Posterior vena cava (tissue), 2 donors: ENCODE measurements at places on chromosomes 6 and 20.
A peak's percentile ranks its signal among the peaks of the same experiment; 100 is the strongest.

GRCh38 chr20:46308258-46309157 lies at the start of gene CDH22:
TSS of gene CDH22 (minus strand) at chr20:46308498. CDS start at chr20:46251294, 57,204 bp downstream.
- DNase-seq, result no peak

- DNase-seq, result no peak
Measured at GRCh38 chr6:12944001-12944400, 227.4 kb downstream of the PHACTR1 start.

DNA sequence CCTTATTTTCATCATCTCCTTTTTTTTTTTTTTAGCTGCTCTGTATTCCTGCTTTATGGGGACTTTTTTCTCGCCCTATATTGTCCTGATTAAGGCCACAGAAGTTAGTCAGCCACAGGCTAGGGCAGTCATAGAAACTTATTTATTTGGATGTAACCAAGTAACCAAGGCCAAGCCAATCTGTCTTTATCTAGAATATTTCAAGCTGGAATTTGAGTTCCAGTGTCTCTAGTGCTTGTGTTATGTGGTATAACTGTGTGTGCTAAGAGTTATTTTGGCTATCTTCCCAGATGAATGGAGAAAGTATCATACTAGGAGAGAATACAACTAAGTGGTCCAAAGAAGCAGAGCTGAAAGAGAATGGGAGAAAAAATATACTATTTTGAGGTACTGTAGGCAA lies 751.5 kb downstream of the CBLN4 start:
- no peak for DNase-seq

GRCh38 chr6:168575346-168576098 lies 134.5 kb downstream of the SMOC2 start:
- DNase-seq, result no peak

DNA sequence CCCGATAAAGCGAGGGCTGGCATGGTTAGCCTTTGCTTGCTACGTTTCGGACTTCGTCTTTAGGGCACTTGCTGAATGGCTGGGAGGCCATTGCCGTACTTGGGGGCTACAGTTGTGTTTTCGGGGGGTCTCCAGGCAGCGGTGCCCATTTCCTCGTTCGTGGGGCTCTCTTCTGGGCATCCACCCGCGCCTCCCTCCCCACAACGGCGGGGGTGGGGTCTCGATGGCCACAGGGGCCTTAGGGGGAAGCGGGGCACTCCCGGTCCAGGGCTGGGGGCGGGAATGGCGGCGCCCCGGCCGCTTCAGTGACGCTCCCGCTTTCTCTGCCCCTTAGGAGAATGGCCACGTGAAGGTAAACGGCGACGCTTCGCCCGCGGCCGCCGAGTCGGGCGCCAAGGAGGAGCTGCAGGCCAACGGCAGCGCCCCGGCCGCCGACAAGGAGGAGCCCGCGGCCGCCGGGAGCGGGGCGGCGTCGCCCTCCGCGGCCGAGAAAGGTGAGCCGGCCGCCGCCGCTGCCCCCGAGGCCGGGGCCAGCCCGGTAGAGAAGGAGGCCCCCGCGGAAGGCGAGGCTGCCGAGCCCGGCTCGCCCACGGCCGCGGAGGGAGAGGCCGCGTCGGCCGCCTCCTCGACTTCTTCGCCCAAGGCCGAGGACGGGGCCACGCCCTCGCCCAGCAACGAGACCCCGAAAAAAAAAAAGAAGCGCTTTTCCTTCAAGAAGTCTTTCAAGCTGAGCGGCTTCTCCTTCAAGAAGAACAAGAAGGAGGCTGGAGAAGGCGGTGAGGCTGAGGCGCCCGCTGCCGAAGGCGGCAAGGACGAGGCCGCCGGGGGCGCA lies 2.4 kb downstream of the MARCKS start:
- peak; percentile 82 for DNase-seq

GRCh38 chr20:61352346-61353260 lies 100.5 kb downstream of the CDH4 start:
- peak; percentile 57 for DNase-seq

- DNase-seq, result no peak
Measured at GRCh38 chr6:116208056-116208785, 45.7 kb downstream of the TSPYL4 start.

- no peak for DNase-seq
Measured at GRCh38 chr20:47373206-47373733, 16.8 kb upstream of the ZMYND8 start.

DNA sequence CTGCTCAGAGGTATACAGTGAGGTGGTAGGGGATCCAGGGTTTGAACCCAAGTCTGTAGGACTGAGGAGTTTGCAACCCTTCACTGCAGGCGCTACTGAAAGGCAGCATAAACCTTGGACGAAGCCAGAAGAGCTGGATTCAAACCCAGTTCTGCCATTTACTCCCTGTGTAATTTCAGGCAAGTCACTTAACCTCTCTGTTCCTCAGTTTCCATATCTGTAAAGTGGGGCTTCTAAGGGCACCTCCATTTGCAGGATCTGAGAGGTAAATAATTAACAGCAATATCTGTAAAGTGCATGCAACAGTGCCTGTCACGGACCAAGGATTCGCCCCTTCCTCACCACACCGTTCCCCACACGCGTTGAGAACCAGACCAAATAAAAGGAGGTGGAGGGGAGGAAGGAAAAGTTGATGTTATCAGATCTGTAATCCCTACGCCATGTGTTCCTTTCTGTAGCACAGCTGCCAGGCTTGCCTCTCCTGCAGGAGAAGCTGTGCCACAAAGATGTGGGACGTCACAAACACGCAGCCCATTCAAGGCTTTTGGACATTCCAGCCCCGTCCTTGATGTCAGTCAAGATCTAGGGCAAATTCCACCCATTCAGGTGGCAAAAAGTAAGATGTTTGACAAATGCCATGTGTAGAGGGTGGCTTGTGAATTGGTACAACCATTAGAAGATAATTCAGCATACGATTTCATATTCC lies 9.8 kb downstream of the RIPOR3 start:
- no peak for DNase-seq

DNA sequence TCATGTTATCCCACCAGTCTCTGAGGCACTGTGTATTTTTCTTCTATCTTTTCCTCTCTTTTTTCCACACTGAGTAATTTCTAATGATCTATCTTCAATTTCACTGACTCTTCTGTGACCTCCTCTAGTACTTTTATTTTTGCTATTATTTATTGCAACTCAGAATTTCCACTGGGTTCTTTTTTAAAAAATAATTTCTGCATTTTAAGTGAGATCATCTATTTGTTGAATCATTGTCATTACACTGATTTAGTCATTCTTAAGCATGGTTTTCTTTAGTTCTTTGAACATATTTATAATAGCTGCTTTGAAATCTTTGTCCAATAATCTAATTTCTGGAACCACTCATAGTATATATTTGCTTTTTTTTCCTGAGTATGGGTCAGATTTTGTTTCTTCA lies 96.7 kb upstream of the SLC22A16 start:
- no peak for DNase-seq

DNA sequence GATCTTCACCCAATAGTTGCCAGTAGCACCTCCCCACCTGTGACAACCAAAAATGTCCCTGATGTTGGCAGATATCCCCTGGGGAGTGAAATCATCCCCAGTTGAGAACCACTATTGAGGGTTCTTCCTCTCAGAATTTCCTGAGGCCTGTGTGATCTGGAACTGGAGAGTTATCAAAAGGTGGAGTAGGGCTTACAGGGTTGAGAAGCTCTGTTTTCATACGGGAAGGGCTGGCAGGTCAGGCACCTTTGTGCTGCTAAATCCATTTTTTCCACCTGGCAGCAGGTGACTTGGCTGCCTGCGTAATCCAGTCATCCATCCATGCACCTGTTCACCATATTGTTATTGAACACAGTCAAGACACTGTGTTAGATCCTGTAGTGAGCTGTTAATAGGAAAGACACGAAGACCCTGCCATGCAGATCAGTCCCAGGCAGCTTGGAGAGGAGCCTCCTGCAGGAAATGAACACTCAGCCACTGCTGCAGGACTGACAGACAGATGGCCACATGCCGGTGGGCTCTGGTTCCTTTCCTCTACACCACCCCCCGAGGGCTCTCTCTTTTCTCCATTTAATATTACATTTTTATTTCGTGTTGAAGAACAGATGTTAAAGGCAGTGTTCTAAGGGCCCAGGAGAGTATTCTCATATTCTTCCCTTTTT lies 5.4 kb downstream of the DUSP22 start:
- peak; percentile 64 for DNase-seq

DNA sequence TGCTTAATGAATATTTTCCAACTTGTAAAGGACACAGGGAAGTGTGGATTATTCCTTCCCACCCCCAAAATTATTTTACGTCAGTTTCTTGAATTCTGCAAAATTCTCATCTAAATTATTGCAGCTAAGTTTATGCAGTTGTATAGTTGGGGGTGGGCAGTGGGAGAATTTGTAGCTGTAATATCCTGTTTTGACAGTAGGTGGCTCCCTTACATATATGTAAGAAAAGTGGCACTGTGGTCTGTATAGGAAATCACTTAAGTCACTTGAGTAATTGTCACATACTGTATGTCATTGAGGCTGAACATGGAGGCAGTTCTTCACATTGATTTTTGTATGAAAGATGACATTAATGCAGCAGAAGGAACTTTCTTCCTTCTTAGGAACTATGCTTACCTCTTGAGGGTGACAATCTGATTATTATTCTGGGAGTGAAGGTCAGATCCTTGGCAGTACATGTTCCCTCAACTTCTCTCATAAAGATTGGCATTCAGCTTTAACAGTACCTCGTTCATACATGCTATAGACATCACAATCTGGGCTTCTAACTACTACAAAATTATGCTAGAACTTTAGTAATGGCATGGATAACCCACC lies 14.6 kb upstream of the CFAP206 start:
- DNase-seq, result no peak

DNA sequence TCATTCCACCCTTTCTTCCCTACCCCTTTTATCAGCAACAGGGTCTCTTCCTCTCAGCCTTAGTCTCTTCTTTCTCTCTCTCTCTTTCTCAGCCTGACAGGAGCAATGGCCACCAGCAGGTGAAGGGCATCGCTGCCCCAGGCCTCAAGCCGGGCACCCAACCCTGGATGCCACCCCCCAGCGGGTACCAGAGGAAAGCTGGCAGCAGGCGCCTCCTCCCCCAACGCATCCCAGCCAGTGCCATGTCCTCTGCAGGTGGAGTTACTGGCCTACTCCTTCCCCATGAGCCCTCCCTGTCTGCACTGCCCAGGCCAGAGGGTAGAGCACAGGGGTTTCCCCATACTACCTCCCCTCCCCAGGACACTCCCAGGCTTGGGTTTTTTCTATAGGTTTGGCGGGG lies 32.2 kb downstream of the EIF2S2 start:
- DNase-seq, result no peak

DNA sequence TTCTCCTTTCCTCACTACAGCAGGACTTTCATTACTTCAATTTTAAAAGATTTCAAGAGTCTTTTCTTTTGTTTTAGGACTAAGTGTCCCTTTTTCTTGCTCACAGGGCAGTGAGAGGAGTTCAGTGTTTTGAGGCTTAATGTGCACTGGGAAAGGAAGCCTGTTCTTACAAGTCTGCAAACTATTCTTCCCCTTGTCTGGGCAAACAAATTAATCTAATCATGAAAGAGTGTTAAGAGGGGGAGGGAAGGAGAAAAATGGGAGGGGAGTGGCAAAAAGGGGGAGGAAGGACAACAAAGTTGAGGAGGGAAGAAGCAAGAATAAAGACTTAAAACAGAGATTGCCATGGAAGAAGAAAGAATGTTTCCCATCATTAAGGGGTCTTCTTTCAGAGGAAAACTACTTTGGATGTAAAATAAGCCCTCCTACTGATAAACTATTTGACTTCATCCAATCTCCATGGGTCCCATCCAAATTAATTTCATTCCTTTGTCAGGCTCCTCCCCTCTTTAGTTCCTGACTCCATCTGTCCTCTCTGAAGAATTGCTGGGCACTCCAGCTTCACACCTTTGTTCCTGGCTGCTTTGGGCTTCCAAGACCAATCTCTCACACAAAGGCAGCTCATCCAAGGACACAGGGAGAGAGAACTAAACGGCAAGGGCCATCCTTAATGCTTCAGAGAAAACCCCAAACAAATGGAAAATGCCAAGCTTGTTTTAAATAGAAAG lies 244.5 kb downstream of the TPBG start:
- no peak for DNase-seq

DNA sequence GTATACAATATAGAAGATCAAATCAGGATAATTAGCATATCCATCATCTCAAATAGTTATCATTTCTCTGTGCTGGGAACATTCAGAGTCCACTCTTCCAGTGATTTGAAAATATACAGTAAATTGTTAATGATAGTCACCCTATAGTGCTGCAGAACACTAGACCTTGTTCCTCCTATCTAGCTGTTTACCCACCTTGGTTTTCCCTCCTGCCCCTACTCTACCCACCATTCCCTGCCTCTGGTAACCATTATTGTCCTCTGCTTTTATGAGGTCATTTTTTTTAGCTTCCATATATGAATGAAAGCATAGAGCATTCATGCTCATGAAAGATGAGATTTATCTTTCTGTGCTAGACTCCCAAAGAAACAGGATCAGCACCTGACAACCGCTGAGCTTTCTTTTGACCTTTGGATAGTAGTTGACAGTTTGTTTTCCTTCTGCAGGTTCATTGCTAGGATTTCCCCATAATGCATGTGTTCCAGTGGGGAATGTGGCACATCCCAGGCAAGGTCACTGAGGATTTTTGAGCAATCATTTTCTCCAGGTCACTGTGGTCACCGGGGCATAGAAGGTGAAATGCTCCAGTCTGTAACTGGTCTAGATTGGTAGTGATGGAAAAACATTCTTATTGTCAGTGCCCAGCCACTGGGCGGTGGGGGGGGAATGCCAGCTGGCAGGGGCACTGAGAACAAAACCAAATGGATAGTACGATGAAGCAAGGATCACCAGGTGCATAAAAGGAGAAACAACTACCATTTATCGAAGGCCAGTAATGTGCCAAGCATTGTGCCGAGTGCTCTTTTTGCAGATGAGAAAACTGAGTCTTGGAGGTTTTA lies 33.6 kb upstream of the BCAS1 start:
- no peak for DNase-seq

- no peak for DNase-seq
Measured at GRCh38 chr6:99711302-99711701, 104.7 kb downstream of the PRDM13 start.

DNA sequence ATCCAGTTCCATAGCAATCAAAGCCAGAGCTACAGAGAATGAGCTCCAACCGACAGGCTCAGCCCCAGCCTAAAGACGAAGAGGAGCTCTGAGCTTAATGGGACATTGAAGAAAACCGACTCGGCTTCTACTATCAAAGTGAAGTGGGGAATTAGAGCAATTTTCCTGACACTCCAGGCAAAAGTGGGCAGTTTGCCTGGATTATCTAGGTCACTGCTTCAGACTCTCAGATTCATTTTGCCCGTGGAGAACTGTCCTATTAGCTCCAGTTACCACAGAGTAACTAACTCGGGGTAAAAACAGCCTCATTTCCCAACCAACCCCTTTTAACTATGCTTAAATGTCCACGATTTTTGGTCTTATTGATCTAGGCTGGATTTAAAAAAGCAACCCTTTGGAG lies 592.1 kb upstream of the NRSN1 start:
- no peak for DNase-seq

GRCh38 chr20:23629542-23630391 lies 8.0 kb downstream of the CST3 start:
- DNase-seq, result no peak

DNA sequence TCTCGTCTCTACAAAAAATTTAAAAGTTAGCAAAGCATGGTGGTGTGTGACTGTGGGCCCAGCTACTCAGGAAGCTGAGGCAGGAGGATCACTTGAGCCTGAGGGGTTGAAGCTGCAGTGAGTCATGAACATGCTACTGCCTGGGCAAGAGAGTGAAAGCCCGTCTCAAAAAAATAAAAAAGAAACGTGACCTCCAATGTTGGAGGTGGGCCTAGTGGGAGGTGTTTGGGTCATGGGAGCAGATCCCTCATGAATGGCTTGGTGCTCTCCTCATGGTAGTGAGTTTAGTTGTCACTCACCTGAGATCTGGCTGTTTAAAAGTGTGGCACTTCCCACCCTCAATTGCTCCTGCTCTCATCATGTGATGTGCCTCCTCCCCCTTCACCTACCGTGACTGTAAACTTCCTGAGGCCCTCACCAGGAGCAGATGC lies 24.3 kb downstream of the RBL1 start:
- no peak for DNase-seq
